Amniotic stem cell (primary cell): ENCODE measurements at places on chromosomes 12 and 14.

DNA sequence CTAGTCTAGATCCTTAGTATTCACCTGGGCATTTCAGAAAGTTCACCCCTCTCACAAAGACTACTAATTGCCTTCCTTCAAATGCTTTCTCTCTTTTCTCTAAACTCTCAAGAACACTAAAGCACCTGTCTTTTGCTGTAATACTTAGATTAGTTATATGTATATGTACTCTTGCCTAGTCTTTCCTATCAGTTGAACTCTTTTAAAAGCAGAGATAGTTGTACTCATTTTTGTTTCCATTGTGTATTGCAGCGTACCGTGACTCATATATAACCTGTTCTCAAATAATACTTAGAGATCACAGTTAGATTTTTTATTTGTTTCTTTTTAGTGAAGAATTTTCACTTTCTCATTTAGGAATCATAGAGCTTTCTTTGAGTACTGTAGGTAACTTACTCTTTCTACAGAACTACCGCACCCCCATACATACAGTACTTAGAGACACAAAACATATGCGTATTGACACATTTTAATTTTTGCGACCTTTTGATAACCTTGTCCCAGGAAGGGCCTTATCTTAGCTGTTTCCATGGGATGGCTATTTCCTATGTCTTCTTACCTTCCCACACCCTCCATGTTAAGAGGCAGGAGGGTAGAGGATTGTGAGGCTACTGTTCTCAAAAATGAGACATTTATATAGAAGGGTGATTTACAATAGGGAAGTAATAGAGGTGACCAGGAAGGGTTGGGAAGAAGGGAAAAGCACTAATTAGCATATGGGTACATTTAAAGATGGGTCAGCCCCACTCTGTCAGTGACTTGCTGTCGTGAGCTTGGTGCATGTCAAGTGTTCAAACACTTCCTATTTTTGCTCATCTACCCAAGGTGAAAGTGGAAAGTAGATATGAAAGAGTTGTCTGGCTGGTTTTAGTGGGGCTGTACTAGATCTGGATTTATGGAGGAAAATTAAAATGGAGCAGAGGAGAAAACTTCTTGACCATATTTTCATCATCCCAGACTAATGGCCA is 74.3 kb downstream of the PLEKHA5 start:
- DNase-seq: no peak

DNA sequence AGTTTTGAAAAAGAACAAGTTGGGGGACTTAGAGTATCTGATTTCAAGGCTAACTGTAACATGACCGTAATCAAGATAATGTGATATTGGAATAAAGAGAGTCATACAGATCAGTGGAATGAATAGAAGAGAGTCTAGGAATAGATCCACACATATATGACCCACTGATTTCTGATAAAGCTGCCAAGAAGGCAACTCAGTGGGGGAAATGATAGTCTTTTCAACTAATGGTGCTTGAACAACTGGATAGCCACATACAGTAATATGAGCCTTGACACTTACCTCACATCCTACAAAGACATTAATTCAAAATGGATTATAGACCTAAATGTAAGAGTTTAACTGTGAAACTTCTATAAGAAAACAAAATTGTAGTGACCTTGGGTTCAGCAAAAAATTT is 3.8 kb downstream of the PRKCH start:
- DNase-seq: no peak

DNA sequence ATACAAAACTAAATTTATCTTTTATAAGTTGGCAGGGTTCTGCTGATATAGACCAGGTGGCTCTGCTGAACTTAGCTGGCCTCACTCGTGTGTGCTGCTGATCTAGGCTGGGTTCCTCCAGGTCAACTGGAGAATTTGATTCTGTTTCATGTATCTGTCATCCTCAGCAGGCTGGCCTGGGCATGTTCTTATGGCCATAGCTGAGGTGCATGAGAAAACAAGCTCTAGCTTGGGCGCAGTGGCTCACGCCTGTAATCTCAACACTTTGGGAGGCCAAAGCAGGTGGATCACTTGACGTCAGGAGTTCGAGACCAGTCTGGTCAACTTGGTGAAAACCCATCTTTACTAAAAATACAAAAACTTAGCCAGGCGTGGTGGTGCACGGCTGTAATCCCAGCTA is 24.3 kb upstream of the BCL2L14 start:
- DNase-seq: no peak

DNA sequence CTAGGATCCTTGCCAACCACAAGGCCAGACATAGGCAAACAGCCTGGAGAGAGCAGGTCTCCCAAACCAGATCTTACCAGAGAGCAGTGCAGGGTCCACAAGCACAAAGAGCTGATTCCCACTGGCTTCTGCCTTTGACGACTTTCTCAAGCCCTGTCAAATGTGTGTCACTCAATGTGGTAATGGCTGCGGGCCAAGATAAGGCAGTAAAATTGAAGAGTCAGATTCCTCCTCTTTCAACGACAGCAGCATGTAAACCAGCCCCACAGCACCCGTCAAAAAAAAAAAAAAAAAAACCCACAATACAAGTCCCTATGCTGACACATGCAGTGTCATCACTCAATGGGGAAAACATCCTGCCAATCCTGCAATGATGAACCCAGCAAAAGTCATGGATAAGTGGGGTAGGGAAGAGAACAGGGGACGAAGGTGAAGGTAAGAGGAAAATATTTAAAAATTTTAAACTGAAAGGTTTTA is at the start of gene STON2:
Gene STON2, minus strand, starts transcription at position 123 of the 477 bp plus-strand sequence. CDS start 1,942 bp downstream, outside the sequence.
- DNase-seq: no peak

GRCh38 chr12:68403296-68403695 is 71.1 kb upstream of the MDM1 start:
- DNase-seq: no peak

DNA sequence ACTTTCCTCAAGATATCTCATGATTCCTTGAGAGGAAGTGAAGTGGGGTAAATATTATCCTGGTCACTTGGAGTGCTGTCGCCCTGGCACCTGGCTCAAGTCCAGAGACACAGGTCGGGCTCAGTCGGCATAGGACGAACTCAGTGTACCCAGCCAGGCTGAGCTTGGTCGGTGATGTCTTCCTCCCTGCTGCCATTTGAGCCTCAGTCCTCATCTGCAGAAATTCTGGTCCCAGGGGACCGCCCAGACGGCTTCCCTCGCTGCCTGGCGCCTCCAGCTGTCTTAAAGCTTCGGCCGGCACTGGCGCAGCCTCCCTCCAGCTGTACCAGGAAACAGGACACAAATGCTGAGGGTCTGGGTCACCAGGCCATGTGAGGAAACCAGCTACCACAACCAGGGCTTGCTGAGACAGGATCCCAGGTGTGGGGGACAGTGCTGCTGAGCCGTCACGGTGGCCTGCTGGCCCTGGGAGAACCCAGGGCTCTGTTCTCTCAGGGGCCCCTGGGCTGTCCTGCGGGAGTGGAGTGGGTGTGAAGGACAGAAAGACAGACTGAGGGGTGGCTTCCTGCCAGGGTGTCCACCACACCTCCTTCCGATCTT is 5.0 kb upstream of the KLC1 start:
- DNase-seq: no peak

DNA sequence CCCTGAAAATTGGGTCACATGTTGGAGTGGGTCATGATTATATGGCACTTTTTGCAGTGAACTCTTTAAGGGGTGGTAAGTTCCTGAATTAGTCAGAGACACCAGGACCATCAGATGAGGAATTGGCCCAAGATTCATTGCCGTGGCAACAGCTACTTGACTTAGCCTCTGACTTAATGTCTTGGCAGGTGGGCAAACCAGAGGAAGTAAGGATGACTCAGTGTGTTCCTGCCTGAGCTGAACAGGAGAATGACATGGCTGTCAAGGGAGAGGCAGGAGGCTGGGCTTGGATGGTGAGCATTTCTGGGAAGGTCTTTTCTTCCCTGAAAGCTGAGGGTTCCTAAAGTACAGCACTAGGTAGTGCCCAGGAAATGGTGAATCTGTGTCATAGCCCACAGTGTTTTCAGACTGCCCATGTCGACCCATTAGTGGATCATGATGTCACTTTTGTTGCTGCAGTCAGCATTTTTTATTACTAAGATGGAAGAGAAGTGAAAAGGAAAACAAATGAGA is 170.1 kb upstream of the PWP1 start:
- peak; percentile 57 for DNase-seq

DNA sequence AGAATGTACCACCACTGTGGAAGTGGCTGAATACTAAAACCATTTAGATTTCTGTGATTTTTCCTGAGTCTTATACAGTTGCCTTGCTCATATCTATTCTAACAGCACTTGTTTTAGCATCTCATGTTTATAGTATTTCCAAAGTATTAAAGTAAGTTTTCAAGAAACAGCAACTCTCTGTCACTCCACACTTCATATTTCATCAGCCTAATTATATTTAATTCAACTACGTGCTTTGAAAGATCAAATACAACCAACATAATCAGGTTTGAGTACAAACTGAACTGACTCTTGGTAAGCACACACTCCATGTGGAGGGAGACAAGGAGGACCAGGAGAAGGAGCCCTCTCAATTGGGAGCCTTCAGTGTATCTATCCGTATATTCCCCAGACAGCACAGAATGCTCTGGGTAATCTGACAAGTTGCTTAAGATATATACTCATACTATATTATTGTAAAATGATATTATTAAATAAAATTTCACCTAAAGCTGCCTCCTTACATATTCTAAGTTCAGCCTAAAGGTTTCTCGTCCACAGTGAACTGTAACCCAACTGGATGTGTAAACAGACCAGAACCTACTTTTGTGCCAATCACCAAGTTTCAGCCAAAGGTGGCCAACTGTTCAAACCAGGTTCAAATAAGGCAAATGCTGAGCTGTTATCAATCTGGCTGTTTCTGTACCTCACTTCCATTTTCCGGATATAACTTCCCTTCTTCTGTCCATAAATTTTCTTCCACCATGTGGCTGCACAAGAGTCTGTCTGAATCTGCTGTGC is 105.0 kb upstream of the RASSF8 start:
- DNase-seq: no peak

DNA sequence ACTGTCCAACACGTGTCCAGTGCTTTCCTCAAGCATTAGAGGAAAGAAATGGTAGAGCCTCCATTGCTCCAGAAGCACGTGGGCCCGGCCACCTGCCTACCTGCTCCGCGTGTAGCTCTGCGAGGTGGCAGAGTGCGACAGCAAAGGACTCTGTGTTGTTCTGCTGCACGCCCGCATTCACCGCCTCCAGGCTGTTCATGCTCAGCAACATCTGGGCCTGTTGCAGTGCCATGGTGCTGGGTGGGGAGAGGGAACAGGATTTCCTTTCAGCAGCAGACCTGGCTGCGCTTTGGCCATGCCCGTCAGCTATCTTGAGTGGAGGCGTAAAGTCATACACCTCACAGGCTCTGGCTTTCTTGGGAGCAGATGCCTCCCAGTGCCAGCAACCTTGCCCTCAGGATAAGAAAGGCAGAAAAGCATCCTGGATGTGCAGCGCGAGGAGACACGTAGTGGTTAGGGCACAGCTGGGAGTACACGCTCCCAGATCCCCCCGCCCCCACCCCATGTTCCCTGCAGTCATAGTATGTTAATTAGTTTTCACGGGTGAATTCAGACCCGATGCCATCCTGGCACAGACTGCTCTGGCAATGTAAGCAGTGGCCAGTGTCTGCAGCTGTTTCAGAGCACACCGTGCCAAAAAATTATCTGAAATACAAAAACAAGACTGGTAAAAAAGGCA is 25.1 kb downstream of the ANAPC5 start:
- no peak for DNase-seq

GRCh38 chr14:38500125-38500524 is 244.2 kb upstream of the CLEC14A start:
- no peak for DNase-seq

DNA sequence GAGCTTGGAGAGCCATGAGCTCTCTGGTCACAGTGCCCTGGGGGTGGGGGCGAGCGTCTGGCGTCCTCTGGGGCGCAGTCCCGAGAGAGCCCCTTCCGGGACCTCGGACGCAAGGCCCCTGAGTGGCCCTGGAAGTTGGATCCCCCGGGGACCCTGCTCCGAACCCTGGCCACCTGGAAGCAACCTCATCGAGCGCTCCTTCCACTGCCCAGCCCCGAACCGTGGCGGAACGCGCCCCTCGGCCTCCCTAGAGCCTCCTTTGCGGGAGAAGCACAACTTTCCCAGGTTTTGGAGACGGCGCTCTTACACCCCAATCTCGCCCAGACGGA is 1.2 kb downstream of the NOS1 start:
- no peak for DNase-seq

DNA sequence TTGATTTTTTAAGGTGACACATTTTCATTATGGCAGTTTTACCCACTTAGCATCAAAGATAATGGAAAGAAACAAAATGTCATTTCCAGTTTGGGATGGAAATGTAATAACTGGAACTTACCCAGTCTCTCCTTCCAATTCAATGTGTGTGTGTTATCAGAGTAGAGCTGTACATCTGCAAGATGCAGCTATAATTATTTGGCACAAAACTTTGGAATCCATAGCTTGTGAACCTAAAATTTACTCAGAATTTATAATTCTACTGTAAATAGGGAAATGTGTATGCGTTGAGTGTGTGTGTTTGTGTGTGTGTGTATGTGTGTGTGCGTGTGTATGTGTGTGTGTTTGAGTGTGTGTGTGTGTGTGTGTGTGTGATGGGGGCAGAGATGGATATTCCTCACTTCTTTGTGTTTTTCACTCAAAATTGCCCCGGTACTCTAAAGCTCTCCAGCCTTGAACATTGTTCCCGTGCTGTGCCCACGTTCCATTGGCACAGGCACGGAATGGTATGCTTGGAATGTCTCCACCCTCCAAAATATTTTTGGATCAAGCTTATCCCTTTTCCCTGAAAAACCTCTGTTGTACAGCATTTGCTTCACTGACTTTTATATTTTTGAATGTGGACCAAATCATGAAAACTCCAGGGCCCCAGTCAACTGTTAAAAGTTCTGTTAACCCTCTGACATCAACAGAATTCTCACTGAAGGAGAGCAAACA is 150.2 kb upstream of the BMP4 start:
- no peak for DNase-seq

DNA sequence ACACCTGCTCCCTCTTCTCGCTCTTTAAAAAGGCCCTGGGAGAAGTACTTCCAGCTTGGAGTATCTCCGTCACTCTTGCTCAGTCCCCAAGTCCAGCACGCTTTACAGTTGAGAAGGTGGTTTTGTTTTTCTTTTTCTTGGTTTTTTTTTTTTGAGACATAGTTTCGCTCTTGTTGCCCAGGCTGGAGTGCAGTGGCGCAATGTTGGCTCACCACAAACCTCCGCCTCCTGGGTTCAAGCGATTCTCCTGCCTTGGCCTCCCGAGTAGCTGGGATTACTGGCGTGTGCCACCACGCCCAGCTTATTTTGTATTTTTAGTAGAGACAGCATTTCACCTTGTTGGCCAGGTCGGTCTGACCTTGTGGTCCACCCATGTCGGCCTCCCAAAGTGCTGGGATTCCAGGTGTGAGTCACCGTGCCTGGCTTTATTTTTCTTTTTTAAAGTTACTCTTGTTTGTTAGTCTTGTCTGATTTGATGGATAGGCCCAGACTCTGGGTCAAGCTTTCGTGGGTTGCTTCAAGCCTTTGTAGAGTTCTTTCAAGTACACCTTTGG is 1.9 kb downstream of the TDRD9 start:
- no peak for DNase-seq

DNA sequence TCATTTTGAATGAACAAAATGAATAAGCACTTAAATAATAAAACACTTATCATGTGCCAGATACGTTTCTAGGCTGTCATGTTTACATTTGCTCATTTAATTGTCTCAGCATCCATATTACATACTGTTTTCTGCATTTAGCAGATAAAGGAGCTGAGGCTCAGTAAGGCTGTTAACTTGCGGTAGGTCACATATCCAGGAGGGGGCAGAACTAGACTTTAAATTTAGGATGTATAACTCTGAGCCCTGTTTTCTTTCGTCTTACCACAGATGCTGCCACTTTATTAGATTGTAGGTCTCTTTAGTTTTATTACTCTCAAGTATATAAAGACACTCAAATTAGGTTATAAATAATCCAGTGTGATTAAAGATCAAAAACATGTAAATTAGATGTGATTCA is 17.7 kb downstream of the IRAK4 start:
- no peak for DNase-seq

- no peak for DNase-seq
Observed at GRCh38 chr12:9707864-9708808, 24.8 kb downstream of the CLECL1 start.
